Kidney glomerular epithelial cell (primary cell): ENCODE measurements at places on chromosomes 4 and X.

DNA sequence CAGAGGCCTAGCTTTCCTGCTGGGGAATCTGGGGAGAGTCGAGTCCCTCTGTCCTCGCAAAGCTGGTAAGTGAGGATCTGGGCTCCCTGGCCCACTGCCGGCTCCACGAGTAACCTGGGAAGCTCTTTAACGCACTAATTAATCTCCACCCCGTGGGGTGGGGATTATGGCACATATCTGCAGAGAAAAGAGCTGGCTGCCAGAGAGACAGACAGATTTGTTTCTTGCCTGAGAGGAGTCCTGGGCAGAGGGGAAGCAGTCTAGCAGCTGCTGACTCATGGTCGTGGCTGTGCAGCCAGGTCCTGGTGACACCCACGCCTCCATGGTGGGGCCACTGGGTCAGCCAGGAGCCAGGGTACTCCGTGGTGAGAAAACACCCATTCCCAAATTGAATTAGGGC lies 14.0 kb downstream of the SORCS2 start:
- peak; percentile 57 for DNase-seq

GRCh38 chr4:133149932-133150471 lies 908 bp downstream of the PCDH10 start:
- DNase-seq, result no peak

- DNase-seq, result no peak
These were observed 37.7 kb downstream of the PAPSS1 start for GRCh38 chr4:107682306-107682705.

- DNase-seq, result no peak
These were observed 48.2 kb upstream of the SLIT2 start for GRCh38 chr4:20203508-20203907.

DNA sequence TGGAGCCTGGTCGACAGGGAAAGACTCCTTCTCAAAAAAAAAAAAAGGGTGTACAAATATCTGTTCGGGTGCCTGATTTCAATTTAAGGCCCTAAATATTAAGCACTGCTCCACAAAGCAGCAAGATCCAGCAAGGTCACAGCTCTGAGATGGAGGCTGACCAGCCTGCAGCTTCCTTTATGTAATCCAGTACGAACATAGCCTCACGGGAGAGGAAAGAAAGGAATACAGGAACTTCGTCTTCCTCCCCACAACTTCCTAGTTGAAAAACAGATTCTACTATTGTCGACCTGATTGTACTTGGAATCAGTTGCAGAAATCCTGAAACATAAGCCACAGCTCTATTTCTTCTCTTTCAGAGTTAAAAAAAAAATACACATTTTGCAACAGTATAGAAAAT lies 53.5 kb upstream of the TBC1D9 start:
- no peak for DNase-seq

DNA sequence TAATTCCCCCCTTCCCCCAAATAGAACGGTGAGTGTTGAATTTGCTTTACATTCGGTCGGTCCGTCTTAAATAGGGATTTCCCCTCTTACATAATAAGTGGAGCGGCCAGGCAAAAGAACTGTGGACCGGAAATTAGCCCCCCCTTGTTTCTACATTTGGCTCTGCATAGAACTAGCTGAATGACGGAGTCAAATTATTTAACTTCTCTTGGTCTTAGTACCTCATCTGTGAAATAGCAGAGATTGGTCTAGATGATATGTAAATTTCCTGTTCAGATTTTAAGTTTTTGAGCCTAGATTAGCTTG lies 1.3 kb downstream of the SPATA18 start:
- no peak for DNase-seq

DNA sequence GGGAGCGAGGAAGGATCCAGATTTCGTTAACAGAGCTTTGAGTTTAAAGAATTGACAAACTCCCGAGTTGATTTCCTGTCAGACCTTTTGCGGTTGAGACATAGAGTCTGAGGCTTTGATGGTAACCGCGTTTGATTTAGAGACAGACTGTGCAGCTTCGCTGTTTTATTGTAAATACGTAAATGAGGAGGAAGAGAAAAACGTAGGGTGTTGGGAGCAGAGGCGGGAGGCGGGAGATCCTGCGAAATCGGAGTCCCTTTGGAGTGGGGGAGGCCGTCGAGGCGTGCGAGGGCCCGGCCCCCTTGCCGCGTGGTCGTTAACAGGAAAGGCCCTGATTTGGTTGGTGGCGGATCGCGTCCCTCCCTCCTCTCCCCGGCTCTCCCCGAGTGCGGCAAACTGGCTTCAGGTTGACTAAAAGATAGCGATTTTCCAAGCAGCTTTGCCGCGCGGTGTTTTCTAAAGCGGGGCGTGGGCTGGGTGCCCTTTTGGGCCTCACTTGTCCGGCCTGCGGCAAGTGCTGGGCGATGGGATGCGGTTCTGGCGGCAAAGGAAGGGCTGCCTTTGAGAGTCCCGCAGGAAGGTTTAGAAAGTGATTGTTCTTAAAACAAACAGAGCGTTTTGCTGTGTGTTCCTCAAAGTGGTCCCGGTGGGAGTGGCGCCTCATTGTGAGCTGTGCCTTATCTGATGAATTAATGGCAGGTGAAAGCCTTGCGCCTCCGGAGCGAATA lies 857 bp downstream of the SCML1 start:
- DNase-seq, result peak; percentile 0

DNA sequence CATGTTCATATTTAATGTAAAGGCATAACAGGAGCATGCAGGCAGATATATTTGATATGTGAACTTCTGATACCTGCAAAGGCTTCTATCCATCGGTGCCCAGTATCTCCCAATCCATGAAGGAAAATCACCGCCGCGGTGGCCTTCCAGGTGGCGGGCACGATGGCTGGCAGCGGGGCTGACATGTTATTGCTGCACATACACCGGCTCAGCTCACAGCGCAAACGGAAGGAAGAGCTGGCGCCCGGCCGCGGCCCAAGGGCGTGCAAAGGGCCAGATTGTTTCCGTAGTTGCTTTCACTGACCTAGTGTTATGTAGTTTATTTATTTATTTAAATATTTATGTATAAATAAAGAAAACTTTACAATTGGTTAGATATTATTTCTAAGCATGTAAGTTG lies 322.7 kb upstream of the PITX2 start:
- no peak for DNase-seq

DNA sequence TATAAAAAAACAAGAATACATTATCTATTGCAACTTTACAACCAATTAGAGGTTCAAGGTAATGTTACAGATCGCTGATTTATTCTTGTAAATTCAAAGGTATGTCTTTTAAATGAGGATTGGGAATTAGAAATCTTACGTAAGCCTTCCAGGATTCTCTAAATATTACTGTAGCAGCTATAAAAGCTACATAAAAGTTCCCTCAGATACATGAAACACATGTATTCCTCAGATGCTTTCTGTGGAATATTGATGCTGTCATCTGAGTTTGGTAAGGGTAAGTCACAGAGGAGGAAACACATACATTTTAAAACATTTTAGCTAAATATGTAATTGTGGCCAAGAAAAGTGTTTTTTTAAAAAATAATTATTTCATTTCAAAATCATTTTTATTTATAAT lies 3.4 kb downstream of the AFP start:
- DNase-seq, result no peak

DNA sequence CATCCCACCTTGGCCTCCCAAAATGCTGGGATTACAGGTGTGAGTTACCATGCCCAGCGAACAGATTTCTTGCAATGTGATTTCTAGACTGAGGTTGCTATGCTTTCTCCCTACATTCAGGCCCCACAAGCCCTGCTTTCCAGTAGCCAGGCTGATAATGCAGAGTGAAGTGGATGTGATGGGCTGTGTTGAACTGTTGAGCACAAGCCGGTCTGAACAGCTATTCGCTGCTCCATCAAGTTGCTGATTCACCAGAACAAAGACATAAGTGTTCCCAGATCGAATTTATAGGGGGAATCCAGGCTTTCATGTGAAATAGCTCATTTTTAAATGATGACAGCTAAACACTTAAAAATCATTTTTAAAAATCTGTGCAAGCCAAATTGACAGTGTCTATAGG lies 8.0 kb downstream of the NIPAL1 start:
- no peak for DNase-seq

GRCh38 chr4:12144051-12144450 lies 715.4 kb upstream of the HS3ST1 start:
- DNase-seq, result no peak

- no peak for DNase-seq
These were observed 34.0 kb downstream of the SLC9A6 start for GRCh38 chrX:136019226-136019625.

- no peak for DNase-seq
These were observed 1.9 kb downstream of the OCIAD2 start for GRCh38 chr4:48904541-48905142.

DNA sequence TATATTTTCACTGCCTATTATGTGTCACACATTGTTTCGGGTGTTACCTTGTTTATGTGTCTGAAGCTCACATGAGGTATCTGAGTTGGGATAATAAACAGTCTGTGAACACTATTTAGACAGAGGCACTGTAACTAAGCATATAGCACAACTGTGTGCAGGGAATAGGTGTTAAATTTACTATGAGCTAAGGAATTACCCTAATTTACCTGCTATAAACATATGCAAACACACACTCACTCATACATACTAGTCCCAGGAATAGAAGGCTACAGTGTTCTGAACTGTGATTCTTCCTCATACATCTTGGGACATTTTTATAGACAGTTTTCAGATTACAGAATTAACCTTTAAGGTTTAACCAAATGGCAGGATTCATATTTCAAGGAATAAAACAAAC lies 127.6 kb upstream of the SPANXN4 start:
- no peak for DNase-seq

DNA sequence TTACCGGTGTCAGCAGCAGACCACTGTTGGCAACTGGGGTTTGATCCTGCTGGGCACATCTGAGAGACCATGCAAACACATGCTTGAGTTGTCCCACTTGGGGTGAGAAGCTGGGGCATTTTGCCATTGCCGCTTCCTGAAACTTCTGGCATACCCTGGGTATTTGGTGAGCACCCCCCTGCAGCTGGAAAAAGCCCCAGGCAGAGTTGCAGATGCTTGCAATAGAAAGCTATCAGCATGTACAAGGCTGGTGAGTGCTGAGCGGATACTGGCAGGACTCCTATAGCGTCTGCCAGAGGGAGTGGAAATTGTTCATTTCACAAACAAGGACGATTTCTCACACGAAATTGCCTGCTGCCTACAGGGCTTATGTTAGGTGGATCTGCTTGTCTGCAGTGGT lies 32.3 kb downstream of the SUPT20HL1 start:
- no peak for DNase-seq

- DNase-seq, result no peak
These were observed 58.2 kb downstream of the NAA11 start for GRCh38 chr4:79267671-79268070.

DNA sequence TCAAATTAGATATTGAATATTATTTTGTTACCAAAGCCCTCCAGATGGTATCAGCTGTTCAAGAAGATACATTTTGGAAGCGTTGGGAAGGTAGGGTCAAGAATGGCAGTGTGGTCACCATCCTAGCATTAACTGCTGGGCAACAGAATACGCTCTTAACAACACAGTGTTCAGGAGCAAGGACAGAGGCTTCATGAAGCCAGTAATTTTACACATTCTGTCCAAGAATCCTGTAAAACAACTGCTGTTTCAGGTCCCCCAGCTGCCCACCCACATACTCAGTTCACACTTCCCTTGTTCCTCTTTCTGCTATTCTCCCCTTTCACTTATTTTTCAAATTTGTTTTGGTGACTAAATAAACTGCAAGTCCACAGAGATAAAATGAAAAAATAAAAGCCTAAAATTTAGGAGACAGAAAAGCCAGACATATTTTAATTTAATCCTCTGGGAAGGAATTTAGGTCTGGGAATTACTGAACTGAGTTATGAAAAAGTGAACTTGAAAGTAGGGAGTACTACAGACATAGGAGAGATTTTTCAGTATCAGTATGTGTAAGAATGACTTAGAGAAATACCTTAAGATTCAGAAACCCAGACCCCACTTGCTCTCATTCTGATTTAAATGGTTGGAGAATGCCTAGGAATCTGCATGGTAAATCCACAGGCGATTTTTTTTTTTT lies 406.7 kb downstream of the MAPK10 start:
- no peak for DNase-seq

GRCh38 chr4:74768857-74769525 lies 25.3 kb downstream of the BTC start:
- no peak for DNase-seq

- DNase-seq, result no peak
These were observed 10.0 kb downstream of the EXOSC9 start for GRCh38 chr4:121811122-121811521.

DNA sequence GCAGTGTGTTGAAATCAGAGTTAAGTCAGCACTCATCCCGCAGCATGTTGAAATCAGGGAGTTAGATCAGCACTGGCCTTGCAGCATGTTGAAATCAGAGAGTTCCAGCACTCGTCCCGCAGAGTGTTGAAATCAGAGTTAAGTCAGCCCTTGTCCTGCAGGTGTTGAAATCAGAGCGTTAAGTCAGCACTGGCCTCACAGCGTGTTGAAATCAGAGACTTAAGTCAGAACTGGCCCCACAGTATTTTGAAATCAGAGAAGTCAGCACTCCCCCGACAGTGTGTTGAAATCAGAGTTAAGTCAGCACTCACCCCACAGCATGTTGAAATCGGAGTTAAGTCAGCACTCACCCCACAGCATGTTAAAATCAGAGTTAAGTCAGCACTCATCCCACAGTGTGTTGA lies 10.9 kb upstream of the UVSSA start:
- no peak for DNase-seq

DNA sequence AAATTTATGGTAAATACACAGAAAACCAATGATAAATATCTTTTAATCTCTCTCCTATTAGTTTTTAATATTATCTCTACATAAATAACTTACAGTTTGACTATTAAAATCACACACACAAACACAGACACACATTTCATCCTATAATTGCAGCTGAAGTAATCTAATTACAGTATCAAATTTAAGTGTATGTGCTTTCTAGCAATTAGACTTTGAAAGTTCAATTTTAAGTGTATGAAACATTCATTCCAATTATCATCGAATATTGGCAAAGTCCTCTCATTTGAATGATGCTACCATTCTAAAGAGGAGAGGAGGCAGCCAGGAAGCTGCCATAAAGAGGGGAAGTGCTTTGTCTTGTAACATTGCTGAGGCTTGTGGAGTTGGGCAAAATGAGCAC lies 221.2 kb upstream of the PABPC4L start:
- no peak for DNase-seq

DNA sequence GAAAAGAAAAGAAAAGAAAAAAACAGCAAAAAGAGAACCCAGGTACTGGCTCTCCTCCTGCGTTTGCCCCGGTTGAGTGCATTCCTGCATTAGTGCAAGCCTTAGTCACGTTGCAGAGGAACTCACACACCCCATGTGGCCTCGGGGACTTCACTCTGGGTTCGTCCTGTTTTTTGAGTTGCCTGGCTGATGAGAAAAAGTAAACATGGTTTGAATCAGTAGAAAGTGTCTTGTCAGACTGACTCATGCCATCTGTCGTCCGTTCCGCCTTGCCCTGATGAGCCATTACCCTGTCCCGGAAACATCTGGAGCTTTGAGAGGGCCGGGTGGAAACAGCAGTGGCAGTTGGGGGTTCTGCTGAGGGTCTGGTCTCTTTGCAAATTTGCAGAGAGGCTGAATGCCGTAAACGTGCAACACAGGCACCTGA lies 16.3 kb downstream of the CD99 start:
- DNase-seq, result no peak

- DNase-seq, result no peak
These were observed 2.8 kb downstream of the TENT5D start for GRCh38 chrX:80423000-80423399.

- no peak for DNase-seq
These were observed 505.8 kb downstream of the RAB28 start for GRCh38 chr4:12978310-12978709.

- peak; percentile 40 for DNase-seq
These were observed 47.2 kb downstream of the SLC34A2 start for GRCh38 chr4:25702848-25703247.

GRCh38 chrX:134622813-134623185 lies 35.5 kb downstream of the PLAC1 start:
- no peak for DNase-seq
